ENCODE measurements at places on chromosomes 7 and 10.

DNA sequence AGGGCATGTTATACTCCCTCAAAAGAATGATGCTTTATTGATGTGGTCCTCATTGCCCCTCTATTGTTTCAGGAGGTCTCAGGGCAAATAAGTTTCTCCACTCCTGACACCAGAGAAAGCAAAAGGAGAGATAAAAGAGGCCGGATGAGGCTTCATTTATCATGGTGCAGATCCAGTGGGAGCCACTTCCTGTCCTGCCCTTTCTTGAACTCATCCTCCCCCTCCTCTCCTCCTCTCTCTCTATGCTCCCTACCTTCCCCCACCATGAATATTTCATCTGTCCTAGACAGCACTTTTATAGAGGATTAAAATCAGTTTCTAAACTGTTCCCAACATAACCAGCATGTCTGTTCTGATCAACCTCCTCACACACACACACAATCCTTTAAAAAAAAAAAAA, 172.2 kb upstream of the KMT2E start:
- DNase-seq: no peak

- no peak for DNase-seq
Measured at GRCh38 chr10:119090026-119090795, 9.6 kb upstream of the EIF3A start.

- DNase-seq: no peak
Measured at GRCh38 chr7:74312418-74313028, 23.3 kb downstream of the CLIP2 start.

- no peak for DNase-seq
Measured at GRCh38 chr10:62063795-62064472, 162.4 kb downstream of the ARID5B start.

DNA sequence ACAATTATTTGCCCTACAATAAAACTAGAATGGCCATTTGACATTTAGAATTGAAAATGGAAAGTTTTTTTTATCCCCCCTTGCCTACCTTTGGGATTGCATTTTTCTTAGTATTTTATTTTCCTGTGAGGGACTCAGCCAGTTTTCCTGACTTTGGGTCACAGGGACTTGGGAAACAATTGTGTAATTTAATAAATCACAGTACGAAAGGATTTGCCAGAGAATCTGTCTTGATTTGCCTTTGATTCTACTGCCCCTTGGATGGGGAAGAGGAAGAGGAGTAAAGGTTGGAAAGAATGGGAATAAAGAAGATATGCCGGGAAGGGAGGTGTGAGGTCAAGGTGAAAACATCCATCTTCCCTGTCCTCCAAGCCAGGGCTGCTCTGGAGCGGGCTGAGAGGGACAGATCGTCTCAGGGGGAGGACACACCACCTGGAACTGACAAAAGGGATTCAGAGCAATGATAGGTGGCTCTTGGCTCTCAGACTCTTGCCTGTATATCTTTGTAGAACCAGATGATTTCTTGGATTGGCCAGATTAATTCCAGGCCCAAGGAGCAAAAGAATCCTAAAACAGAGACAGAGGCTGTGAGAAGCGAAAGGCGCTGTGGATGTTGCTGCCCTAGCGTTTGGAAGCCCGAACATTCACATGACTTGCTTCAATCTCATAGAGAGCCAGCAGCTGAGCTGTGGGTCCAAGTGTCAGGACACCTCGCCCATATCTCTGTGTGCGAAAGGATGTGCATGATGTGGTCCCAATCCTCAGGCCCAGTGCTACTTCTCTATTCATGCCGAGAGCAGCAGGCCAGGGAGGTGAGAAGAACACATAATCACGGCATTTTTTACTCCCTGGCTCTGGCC, 50.3 kb upstream of the ZEB1 start:
- no peak for DNase-seq

- no peak for DNase-seq
Measured at GRCh38 chr10:24603333-24603732, 120.4 kb downstream of the ARHGAP21 start.

DNA sequence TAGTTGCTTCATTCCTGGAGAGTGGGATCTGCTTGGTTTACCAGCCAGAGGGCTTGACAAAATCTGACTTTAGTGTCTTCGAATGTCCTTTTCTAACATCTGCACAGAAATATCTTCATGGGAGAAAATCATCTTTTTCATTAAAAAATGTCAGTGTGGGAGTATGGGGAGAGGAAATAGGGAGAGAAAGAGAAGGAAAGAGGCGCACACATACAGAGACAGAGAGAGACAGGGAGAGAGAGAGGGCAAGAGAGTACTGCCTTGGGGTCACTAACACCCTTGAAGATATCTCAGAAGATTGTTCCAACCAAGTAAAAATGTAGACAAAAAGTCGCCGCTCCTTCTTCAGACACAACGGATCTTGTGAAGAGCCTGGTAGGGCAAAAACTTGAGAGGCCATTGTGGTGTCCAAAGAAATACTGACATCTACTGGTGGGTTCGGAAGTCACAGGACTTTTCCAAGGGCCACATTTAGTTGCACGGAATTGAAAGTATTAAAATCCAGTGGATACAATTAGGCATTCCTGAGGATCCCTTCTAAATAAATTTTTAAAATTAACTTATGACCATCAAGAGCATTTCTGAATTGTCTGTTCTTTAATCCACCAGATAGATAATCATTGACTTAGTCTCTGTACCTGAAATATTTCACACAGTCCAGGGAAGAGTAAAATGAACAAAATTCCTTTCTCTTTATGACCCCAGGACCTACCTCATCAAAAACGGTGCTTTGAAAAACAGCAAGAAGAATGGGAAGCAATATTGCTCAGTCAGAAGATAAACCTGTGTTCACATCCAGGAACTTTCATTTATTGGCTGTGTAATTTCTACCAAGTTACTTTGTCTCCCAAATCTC, 29.7 kb downstream of the VIM start:
- DNase-seq: peak; percentile 21

GRCh38 chr10:563827-564226, 125.6 kb downstream of the DIP2C start:
- no peak for DNase-seq

DNA sequence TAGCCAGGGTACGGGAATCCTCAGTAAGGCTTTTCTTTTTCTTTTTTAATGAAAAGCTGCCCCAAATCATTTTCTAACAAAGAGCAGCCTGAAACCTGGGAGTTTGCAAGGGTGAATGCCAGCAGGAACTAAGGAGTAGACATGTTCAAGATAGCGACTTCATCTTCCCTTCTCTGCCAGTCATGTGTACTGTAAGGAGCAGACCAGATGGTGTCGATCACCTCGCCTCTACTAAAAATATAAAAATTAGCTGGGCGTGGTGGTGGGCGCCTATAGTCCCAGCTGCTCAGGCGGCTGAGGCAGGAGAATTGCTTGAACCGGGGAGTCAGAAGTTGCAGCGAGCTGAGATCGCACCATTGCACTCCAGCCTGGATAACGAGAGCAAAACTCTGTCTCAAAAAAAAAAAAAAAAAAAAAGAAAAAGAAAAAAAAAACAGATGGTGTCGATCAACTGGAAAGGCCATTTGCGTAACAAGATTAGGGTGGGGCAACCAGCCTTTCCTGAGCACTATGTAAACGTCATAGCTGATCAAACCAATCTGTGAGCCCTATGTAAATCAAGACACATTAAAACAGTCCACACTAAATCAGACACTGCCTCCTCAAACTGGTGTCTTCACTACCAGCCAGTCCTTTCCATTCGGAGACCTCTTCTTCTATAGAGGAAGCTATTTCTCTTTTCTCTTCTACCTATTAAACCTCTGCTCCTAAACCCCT, 33.8 kb downstream of the NOLC1 start:
- DNase-seq: no peak

DNA sequence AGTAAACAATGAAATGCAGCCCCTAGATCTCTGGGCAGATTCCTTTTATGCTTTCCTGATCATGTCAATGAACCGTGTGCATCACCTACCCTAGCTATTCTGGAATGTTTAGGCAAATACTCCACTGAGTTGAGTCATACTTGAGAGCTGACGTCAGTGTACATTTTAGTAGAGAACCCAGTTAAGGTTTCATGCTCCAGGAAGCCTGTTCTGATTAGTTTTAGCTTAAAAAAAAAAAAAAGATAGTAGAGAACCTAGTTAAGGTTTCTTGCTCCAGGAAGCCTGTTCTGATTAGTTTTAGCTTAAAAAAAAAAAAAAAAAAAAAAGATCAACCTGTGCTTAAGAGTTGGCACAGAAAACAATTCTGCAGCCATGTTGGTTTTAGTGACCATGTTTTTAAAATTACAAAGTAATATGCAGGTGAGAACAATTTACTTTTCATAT, 3.7 kb upstream of the MCU start:
- DNase-seq: no peak

GRCh38 chr7:111339006-111339405, 223.3 kb downstream of the IMMP2L start:
- DNase-seq: no peak

GRCh38 chr7:40786909-40787308, 652.1 kb downstream of the SUGCT start:
- DNase-seq: no peak

- no peak for DNase-seq
Measured at GRCh38 chr10:47358457-47358856, 10.3 kb downstream of the RBP3 start.

DNA sequence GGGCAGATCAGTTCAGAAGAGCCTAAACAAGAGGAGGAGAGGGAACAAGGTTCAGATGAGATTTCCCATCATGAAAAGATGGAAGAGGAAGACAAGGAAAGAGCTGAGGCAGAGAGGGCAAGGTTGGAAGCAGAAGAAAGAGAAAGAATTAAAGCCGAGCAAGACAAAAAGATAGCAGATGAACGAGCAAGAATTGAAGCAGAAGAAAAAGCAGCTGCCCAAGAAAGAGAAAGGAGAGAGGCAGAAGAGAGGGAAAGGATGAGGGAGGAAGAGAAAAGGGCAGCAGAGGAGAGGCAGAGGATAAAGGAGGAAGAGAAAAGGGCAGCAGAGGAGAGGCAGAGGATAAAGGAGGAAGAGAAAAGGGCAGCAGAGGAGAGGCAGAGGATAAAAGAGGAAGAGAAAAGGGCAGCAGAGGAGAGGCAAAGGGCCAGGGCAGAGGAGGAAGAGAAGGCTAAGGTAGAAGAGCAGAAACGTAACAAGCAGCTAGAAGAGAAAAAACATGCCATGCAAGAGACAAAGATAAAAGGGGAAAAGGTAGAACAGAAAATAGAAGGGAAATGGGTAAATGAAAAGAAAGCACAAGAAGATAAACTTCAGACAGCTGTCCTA, 52.7 kb upstream of the AGBL3 start:
- DNase-seq: no peak

DNA sequence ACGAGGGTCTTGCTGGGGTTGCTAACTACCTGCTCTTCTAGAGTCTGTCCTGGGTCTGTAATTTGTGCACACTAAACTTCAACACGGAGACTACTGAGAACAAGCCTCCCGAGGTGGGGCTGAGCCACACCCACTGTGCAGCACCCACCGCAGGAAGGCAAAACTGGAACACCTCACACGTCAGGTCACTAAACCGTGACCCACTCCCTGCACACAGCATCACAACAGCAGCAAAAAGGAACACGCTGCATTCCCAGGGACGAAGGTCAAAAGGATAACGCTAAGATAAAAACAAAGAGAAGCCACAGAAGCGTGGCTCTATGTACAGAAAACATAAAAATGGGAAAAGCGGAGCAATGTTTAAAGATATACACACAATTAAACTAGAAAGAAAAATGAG, 170.1 kb downstream of the MAD1L1 start:
- no peak for DNase-seq

GRCh38 chr7:134985894-134986362, 380 bp upstream of the AGBL3 start:
- no peak for DNase-seq

DNA sequence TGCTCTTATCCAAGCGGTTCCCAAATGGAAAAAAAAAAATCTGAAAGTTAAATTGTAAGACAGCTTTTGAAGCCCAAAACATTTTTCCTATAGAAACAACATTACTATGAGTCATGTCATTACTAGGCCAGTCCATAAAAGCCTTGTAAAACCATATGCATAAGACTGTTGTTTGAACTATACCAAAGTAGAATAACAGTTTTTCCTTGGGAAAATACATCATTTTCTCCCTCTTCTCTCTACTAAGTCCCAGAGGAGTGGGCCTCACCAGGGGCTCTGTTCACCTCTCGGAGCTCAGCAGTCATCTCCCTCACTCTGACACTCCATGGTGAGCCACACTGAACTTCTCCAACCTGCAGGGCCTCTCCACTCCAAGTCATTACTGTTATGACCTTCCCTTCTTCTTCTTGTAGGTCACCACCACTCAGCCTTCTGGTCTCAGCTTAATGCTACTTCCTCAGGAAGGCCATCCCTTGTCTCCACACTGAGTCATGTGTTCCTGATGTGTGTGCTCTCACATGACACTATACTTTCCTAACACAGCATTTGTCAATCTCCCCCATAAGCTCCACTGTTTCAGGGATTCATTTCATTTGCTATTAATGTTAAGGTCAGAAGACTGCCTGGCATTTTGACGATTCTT, 32.5 kb downstream of the ZNF438 start:
- no peak for DNase-seq

- DNase-seq: no peak
Measured at GRCh38 chr10:6162589-6163356, 40.0 kb upstream of the PFKFB3 start.

- DNase-seq: no peak
Measured at GRCh38 chr7:84058311-84059076, 136.1 kb downstream of the SEMA3A start.

DNA sequence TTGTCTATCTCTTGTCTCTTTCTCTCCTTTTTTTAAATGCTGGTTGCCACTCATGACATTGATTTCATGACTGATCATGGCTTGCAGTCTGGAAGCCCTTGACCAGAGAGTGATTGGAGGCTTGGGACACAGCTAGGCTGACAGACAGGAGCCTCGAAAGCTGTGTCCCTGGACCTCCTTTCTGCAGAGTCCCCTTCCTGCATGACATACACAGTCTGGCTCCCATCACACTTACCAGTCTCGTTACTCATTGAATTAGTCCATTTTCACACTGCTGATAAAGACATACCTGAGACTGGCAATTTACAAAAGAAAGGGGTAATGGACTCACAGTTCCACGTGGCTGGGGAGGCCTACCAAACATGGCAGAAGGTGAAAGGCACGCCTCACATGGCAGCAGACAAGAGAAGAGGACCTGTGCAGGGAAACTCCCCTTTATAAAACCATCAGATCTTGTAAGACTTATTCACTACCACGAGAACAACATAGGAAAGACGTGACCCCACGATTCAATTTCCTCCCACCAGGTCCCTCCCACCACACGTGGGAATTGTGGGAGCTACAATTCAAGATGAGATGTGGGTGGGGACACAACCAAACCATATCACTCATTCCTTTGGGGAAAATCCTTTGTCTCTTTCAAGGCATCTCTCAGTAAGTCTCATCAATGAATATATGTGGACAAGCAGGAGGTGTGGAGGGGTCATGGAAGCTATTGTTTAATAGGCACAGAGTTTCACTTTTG, 102.3 kb downstream of the TBXAS1 start:
- DNase-seq: no peak

GRCh38 chr7:514242-514641, 5.4 kb downstream of the PDGFA start:
- no peak for DNase-seq

GRCh38 chr7:73727952-73728351, 8.5 kb upstream of the STX1A start:
- DNase-seq: no peak

- no peak for DNase-seq
Measured at GRCh38 chr7:82624337-82624736, 180.8 kb upstream of the CACNA2D1 start.

- no peak for DNase-seq
Measured at GRCh38 chr10:72337722-72338121, 17.0 kb downstream of the DNAJB12 start.

GRCh38 chr7:132455378-132455777, 120.9 kb downstream of the PLXNA4 start:
- DNase-seq: no peak

- no peak for DNase-seq
Measured at GRCh38 chr7:149713061-149713730, 60.2 kb downstream of the ZNF467 start.

GRCh38 chr7:117567781-117568180, 88.0 kb downstream of the CFTR start:
- DNase-seq: no peak

All from NCI-H446 treated with DMSO at 0.1 percent for 48 hours (cell line).